ENCODE measurements at places on chromosomes 7 and 10.
A peak's percentile ranks its signal among the peaks of the same experiment; 100 is the strongest.

- DNase-seq: peak; percentile 48
Measured at GRCh38 chr7:16430133-16430532, 8.8 kb upstream of the CRPPA start.

- DNase-seq: peak; percentile 71
Measured at GRCh38 chr7:38908759-38909335, at the start of gene VPS41. Gene VPS41 (minus strand): TSS chr7:38909191. CDS start chr7:38909174, 17 bp downstream.

- no peak for DNase-seq
Measured at GRCh38 chr7:13673290-13673689, 316.2 kb downstream of the ETV1 start.

DNA sequence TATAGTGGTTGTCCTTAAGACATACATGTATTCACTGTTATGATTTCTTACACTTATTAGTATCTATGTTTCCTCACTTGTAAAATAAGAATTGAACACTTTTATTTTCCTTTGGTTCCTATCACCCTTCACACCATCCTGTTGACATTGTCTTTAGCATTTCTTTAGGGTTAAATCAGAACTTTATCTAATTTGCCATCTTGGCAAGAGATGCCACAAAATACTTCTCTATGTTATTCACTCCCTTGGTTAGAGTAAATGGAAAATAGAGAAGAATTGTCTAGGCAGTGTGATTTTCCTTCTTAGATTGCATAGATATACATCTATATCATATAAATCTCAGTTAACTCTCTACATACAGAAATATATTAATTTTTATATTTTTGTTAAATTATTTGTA lies 204.7 kb downstream of the SEMA3D start:
- no peak for DNase-seq

GRCh38 chr10:45383682-45384330 lies 9.8 kb downstream of the ALOX5 start:
- DNase-seq: no peak

DNA sequence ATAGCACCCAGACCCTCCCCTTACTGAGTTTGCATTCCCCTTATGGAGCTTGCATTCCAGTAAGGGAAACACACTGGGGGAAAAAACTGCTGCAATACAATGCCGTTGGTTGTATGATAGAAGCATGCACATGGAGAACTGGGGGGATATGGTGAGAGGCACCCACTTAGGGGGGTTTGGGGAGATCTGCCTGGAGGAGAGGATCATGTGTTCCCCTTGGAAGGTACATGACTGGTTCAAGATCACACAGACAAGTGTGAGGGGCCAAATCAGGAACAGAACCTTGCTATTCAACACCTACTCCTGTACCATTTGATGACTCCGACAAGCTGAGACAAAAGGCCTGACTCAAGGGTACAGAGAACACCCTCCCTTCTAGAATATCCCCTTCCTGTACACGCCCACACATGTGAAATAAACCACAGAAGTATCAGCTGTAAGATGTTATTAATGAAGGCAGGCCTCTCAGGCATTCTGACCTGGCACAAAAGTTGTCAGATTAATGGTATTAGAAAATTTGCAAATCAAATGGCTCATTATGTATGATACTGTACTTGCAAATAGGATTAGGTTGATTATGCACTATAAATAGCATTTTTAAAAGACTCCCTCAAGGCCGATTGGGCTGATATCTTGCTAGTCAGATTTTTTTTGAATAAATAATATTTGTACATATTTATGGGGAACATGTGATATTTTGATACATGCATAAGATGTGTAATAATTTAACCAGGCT lies 122.2 kb downstream of the NPY start:
- DNase-seq: peak; percentile 16

GRCh38 chr7:1368682-1369571 lies 90.3 kb downstream of the MICALL2 start:
- no peak for DNase-seq

GRCh38 chr7:68107261-68107660 lies 1110.6 kb downstream of the TYW1 start:
- no peak for DNase-seq

GRCh38 chr10:60654813-60655464 lies 123.3 kb upstream of the CDK1 start:
- peak; percentile 66 for DNase-seq

DNA sequence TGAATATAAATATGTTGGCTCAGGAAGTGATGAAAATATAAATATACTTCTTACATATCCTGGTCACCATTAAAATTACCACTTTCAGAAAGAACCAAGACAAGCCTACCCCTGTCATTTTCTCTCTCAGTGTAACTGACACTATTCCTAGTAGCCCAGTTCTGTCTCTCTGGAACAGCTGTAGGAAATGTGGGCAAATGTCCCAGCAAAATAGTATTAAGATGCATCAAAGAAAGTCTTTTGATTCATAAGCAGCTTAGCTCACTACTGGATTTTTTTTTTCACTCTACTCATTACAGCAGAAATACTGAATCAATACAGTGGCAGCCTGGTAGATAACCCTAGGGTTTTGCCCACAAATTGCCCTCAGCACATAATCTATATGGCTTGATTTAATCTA lies 290.9 kb downstream of the DNAJB9 start:
- DNase-seq: no peak

DNA sequence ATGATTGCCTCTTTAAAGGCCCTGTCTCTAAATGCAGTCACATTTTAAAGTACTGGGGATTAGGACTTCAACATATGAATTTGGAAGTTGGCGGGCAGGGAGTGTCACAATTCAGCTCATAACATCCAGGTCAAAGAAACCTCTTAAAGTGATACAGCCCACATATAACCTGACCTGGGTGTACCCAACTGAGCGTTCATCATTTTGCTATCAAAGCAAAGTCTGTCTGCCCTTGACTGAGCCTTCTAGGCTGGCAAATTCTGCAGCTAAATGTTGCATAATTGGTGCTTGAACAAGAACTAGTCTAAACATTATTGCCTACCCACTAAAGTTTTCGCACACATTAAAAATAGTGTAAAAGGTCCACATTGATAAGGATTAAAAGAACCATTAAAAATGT lies 3.7 kb downstream of the MSRB2 start:
- no peak for DNase-seq

- DNase-seq: no peak
Measured at GRCh38 chr7:17302575-17303142, 4.2 kb downstream of the AHR start.

DNA sequence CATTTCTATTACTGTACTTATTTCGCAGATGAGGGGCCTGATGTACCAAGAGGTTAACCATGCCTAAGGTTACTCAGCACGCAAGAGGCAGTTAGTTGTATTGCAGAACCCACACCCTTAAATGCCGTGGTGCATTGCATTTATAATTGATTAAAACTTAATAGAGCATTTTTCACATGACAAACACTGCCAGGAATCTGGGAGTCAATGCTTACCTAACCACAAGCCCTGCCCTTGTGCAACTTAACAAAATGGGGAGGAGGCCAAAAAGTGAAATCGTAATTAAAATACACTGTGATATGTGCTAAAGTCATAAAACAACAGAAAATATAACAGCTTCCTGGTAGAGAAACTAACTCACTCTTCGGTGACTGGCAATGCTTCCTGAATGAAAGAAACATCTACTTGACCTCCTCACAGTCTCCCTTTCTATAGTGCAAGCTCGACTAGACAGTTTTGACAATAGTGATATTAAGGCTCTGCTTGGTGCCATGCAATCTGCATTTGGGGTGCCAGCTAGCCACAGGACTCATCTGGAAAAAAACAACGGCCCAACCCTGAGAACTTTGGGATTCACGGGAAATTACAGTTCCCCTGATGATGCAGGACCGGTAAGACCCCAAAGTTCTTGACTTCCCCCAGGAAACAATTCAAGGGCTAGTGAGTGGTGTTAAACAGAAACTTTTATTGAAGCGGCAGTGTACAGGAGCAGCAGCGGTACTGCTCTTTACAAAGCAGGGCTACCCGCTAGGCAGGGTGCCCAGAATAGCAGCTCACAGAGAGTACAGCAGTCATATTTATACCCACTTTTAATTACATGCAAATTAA lies 612.4 kb downstream of the TNS3 start:
- no peak for DNase-seq

- peak; percentile 42 for DNase-seq
Measured at GRCh38 chr7:18610331-18610948, 114.9 kb downstream of the HDAC9 start.

- no peak for DNase-seq
Measured at GRCh38 chr7:69939317-69939716, 341.0 kb downstream of the AUTS2 start.

- DNase-seq: peak; percentile 67
Measured at GRCh38 chr10:67779465-67780203, 58.4 kb downstream of the DNAJC12 start.

GRCh38 chr7:115603416-115603815 lies 427.1 kb downstream of the TFEC start:
- no peak for DNase-seq

Measured in HT1080 (cell line).